ENCODE measurements at places on chromosomes 3 and 15.

GRCh38 chr15:48785195-48785594, 25.7 kb downstream of the CEP152 start:
- DNase-seq: no peak

DNA sequence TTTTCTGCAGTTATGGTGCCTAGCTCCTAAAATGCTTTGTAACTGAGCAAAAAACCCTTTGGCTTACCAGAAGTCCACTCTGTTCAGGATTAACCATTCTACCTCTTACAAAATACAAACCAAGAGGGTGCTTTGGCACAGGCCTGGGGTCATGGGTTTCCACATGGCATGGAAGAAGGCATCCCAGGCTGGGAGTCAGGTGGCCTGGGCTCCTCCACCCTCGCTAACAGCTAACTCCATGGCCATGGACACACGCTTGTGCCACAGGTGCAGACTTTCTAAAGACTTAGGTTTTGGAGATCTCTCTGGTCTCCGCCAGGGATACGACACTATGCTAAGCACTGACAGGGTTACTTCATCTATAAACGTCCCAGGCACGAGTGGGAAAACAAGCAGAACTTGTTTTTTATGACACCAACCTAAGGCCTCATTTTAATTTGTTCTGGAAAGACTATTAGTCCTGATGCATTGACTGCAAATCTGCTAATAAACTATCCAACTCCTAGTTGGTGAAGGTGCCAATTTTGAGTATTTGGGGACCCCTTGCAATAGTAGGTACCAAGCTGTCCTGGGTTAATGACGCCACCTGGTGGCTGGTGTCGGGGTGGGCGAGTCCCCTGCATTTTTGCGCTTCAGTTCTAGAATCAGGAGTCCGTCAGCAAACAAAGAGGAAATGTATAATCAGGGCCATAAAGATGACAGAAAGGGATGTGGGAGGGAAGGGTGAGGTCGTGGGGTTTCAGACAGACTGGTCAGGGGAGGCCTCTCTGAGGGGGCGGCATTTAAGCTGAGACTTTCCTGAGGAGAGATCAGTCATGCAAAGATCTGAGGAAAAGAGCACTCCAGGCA, 10.3 kb upstream of the ALDH1A3 start:
- no peak for DNase-seq

- DNase-seq: no peak
Measured at GRCh38 chr3:172133838-172134237, 94.5 kb downstream of the FNDC3B start.

DNA sequence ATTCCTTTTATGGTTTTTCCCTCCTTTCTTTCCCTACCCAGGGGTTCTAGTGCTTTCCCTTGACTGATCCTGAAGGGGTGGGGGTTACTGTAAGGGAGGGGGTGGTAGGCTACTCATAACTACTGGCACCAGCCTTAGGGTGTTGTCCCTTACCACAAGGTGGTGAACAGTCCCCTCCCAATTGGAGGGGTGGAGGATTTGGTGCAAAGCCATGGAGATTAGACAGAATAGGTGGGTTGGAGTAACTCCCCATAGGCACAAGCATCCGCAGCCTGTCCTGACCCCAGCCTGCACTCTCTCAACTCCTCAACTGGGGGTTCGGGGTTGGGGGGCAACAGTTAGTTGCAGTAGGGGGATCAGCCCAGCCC, 2.6 kb upstream of the HYAL2 start:
- no peak for DNase-seq

DNA sequence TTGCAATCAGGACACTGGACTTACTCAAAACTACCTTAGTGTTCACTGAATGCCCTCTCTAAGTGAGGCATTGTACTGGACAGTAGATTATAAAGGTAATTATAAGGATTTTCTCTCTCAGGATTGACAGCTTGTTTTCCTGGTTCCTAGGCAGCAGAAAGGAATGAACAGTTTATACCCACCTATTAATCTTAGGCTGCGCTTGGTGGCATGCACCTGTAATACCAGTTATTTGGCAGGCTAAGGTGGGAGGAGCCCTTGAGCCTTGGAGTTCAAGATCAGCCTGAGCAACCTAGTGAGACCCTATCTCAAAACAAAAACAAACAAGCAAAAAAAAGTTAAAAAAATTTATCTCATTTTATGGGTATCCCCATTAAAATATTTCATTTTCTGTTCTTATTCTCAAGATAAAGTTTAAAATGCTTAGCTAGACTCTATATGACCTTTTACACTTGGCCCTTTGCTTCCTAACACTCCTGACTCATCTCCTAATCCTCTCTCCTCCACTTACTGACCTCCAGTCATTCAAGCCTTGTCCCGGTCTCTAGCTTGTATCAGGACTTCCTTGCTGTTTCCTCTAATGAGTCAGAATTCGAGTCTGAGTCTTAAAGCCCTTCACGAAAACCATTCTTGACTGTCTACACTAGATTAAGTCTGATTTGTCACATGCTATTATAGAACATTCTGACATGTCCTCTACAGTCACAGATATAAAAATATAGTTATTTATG, 348.6 kb downstream of the NLGN1 start:
- DNase-seq: no peak

DNA sequence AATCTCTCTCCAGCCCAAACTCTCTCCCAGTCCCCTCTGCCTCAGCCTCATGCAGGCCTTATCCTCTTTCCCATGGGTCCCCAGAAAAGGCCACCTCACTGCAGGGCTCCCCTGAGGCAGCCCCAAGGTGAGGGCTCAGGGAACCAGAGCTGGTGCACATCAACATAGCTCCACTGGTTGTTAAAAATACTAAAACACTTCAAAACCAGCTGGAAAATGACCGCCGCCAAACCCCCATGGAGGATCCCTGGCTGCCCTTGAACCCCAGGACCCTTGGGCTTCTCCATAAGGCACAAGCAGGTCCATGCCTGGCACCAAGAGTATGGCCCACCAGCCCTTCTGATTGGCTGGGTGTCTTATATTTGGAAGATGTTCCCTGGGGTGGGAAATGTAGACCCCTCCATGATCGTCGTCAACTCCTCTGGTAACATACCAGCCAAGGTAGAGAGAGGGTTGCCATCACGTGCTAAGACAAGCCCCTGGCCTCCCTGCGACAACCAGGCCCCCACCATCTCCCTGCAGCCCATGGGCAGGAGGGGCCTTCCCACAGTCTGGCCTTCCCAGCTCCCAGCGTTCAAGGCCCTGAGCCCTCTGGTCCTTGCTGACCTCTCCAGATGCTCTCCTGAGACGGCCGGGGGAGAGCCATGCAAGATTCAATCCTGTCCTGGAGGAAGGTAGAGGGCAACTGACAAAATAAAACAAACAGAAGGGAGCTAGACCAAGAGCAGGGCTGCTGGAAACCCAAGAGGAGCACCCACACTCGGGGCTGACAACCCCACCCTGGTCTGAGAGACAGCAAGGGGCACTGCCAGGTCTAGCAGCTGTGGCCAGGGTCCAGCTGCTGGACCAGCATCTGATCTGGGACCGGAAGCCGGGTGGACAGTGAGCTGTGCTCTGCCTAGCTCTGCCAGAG, 132.1 kb upstream of the PRR20G start:
- DNase-seq: no peak

GRCh38 chr3:130929804-130930203, 35.9 kb downstream of the ATP2C1 start:
- no peak for DNase-seq

DNA sequence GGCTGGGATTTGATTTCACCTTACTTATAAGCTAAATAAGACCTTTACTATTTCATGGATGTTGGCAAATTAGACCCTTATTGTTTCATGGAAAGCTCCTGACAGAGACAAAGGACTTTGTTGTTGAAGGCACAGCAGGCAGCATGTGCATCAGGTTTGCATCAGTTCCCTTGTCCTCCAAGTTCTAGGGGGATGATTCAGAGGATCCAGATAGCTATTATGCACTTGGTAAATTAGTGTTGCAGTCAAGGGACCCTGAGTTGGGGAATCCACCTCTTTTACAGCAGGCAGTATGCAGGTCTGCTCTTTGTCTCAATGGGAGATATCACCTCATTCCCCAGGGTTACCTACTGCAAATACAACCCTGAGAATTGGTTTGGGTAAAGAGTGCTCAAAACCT, 131.4 kb upstream of the IGSF10 start:
- no peak for DNase-seq

DNA sequence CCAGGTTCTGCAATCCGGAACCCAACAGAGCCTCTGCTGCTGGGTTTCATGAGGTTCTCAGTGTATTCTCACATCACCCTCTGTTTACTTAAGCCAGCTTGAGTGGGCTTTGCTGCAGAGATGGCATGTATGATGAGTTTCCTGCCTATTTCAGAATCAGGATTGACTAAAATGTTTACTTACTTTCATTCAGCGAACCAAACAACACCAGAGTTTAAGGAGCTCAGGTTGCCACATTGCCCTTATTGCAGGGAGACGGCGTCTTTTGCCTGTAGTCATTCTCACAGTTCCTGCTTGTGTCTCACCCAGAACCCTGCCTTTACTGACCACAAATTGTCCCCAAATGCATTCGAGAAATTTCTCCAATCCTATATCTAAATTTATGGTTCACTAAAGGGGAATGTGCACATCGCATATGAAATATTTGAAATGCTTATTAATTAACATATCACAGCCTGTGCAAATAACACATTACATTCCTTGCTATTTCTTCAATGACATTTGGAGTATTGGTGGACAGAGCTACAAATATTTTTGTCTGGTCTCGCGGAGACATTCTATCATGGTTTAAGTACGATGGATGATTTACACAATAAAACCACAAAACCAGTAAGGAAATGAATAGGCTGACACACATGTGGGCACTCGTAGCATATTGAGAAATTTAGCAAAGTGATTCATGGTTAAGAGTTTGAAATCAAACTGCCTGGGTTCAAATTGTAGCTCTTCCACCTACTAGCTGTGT, 377.2 kb upstream of the CFAP20DC start:
- no peak for DNase-seq

- no peak for DNase-seq
Measured at GRCh38 chr3:134796281-134797056, 1.4 kb downstream of the EPHB1 start.

DNA sequence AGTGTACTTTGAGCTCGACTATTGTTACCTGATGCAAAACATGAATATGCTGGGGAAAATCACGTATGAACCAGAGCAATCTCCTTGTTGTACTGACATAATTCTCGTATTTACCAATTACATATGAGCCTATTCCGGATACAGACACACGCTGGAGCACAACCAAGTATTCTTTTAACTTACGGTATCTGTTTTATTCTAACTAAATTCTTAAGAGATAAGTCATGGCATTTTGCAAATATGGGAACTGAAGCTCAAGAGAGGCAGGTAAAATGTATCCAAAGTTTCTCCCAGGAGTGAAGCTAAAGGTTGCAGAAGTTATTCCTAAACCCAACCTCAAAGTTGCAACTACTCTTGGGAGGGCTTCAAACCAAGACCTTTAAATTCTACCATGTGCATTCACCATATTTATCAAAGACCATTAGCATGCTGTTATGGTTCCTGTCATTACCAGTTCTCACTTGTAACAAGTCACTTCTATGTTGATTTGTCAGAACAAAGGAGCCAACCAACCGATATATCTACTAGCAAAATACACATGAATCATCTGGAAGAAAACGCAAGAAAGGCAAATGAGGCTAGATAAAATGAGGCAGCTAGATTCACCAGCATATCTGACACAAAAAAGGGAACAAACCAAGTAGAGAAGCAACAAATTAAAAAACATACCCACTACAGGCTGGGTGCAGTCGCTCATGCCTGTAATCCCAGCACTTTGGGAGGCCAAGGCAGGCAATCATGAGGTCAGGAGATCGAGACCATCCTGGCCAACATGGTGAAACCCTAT, 17.8 kb downstream of the TBL1XR1 start:
- no peak for DNase-seq

- no peak for DNase-seq
Measured at GRCh38 chr3:170717410-170718402, 131.8 kb upstream of the SLC7A14 start.

All from right renal cortex interstitium (tissue), 3 donors.